ENCODE measurements at places on chromosomes 12 and 14.

DNA sequence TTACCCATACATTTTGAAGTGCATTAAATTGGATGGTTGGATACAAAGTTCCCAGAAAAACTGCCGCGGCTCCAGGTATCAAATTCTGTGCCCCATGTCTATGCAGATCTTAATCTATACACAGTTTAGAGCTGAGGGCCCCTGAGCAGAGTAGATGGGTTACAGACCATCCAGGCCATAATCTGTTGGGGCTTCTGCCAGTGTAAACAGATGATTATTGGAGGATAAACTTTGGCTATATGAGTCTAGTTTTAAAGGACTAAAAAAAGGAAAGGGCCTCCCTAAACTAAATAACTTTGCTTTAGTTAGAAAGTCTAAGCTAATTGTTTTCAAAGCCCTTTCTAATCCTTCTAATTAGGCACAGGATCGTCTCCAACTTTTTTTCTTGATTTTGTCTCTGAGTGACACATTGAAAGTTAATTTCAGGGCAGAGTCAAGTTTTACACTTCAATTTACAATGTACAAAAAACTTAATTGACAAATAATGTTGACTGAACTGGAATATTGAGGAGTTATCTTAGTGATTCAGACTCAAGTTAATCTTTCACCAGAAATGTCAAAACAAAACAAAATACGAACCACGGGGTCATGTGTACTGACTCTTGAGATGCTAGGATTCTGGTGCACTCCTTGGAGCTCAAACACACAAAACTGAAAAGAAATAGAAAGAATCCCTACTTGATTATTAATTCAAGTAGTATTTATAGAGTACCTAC is 133.9 kb upstream of the SCAF11 start:
- no peak for DNase-seq

DNA sequence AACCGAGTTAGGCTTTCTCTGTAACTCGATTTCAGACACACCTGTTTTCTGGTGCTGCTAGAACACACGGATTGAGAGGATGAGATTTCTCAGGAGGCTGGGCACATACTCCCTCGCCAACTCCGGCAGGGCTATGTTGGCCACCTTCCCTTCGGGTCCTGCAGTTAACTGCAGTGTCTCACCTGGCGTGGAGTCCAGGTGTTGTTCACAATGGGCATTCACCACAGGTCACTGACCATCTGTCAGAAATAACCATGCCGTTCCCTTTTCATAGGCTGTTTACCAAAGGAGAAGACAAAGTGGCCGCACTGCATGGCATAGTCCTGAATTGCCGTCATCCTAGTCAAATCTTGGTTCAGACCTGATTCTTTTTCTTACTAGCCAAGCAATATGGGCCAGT is 5.5 kb upstream of the KCNH3 start:
- DNase-seq = no peak

GRCh38 chr12:52523824-52524223 is 3.6 kb upstream of the KRT5 start:
- no peak for DNase-seq

GRCh38 chr12:75452675-75453330 is 27.8 kb upstream of the GLIPR1 start:
- DNase-seq = no peak

- no peak for DNase-seq
Measured at GRCh38 chr12:112354399-112354798, 27.8 kb downstream of the HECTD4 start.

GRCh38 chr12:32561931-32562341 is 117.2 kb upstream of the DNM1L start:
- DNase-seq = no peak

All from LoVo (cell line).